ENCODE measurements at places on chromosomes 16 and 17.

DNA sequence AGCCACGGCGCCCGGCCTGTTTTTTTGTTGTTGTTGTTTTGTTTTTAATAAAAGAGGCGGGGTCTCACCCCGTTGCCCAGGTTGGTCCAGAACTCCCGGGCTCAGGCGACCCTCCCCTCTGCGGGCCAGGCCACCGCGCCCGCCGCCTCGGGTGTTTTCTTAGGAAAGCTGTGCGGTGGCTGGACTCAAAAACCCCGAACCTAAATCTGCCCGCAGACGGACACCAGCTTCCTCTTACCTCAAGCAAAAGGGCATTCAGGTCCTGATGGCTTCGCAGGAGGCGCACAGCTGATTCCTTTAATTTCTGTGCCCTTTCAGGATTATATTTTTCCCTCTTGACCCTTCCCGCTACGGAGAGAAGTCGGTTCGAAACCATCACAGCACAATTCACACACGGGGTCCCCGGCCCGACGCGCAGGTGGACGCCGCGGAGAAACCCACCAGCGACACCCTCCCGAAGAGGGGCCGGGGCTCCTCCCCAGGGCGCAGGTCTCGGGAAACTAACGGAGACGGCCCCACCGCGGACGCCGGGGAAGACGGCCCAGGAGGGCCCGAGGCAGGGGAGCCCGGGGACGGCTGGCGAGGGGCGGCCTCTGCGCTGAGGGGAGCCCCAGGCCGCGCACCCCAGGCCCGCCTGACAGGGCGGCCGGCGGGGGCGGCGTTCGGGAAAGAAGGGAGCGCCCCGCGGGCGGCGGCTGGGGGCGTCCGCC is 653 bp downstream of the FANCA start:
- no peak for DNase-seq

DNA sequence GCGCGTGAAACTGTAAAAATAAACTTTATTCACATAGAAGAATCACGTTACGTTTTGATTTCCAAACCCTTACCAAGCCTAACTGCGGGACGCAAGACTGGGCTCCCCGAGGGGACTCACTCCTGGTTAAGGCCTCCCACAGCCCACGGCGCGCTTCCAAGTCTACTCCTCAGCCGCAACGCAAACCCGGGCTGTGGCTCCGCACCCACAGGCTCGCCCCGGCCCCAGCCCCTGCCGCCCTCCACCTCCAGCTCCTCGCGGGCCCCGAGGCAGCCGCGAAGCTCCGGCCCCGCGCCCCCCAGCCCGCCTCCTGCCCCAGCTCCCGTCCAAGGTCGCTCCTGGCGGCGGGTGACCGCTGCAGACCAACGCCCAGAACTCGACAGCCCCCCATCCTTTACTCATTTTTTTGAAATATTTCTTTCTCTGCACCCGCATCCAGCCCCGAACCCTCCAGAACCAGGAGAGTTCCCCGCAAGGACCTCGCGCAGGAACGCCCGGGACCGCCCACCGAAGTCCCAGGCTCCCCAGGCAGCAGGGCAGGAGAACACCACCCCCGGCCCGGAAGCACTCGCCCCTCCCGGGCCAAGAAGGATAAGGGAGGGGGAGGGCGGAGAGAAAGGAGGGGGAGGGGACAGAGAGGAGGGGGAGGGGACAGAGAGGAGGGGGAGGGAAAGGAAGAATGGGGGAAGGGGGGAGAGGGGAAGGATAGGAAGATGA is 912 bp downstream of the USP22 start:
- peak; percentile 52 for DNase-seq

GRCh38 chr16:4055748-4056147 is 60.5 kb downstream of the ADCY9 start:
- DNase-seq: no peak

DNA sequence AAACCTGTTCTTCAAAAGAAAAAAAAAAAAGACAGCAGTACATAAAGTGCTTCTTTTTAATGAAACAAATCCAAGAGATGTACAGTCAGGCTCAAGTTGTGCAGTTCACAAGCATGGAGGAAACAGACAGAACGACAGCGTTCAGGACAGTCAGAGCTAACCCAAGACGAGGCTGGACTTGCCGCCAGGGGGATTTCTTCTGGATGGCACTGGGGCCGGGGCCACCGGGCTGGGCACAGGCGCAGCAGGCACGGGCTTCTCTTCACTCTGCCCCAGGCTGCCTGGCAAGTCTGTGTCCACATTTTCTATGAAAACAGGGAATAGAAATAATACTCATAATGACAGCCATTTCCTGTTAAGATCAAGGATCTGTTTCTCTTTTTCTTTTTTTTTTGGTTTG is 4.4 kb upstream of the NT5C start:
- no peak for DNase-seq

GRCh38 chr16:4514606-4515005 is 24.0 kb downstream of the CDIP1 start:
- no peak for DNase-seq

DNA sequence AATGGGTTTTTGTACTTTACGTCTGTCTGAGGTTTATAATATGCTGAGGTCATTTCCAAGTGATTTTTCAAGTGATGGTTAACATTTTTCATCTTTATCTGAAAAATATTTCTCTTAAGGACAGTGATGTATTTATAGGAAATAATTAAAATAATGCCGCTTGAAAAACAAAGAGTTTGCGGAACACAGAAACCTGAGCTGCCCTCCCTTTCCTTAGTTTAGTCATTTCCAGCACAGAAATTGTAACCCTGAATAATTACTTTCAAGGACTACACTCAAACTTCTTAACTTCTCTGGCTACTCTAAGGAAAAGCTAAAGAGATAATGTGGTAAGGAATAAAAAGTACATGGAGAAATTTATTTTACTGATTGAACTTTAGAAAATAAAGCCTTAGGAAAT is 54.6 kb downstream of the MRTFB start:
- no peak for DNase-seq

GRCh38 chr16:12801511-12802042 is 2.1 kb downstream of the CPPED1 start:
- DNase-seq: no peak

GRCh38 chr17:50666316-50666715 is 31.6 kb downstream of the ABCC3 start:
- no peak for DNase-seq

DNA sequence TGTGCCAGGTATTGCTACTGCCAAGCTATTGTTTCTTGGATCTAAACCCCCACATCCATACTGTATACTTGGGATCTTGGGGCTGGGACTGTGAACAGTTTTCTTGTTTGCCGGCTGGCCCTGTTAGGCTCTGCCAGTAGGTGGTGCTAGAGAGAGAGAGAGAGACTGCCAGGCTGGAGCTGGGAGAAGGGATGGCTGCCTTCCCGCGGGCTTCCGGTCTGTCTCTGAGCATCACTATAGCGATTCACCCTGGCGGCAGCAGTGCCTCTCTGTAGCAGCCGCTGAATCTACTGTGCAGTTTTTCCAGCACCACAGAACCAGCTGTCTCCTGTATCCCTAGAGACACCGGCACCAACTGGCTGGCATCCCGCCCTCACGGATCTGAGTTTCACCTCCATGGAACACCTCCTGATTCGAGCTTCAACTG is 201.2 kb downstream of the UTP18 start:
- DNase-seq: peak; percentile 25

DNA sequence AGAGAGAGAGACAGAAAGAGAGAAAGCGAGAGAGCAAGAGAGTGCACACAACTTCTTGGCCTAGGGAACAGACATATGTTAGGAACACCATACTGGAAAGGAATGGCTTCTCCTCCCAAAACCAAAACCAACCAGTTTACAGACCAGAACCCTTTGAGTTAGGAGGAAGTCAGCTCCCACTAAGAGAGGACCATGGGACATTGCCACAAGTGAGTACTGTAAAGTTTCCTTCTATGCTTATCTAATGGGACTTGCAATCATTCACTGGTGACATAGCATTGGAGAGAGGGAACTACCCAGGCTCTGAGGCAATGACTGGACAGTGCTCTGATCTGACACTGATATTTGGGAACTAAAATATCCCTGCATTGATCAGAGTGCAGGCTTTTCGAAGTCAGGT is 32.4 kb downstream of the TBC1D3B start:
- no peak for DNase-seq

GRCh38 chr17:38864636-38865398 is 5.0 kb upstream of the LASP1 start:
- DNase-seq: no peak

- DNase-seq: no peak
Observed at GRCh38 chr16:60310846-60311445, 1576.8 kb upstream of the GOT2 start.

- DNase-seq: no peak
Observed at GRCh38 chr17:30000001-30000754, 58.7 kb downstream of the EFCAB5 start.

DNA sequence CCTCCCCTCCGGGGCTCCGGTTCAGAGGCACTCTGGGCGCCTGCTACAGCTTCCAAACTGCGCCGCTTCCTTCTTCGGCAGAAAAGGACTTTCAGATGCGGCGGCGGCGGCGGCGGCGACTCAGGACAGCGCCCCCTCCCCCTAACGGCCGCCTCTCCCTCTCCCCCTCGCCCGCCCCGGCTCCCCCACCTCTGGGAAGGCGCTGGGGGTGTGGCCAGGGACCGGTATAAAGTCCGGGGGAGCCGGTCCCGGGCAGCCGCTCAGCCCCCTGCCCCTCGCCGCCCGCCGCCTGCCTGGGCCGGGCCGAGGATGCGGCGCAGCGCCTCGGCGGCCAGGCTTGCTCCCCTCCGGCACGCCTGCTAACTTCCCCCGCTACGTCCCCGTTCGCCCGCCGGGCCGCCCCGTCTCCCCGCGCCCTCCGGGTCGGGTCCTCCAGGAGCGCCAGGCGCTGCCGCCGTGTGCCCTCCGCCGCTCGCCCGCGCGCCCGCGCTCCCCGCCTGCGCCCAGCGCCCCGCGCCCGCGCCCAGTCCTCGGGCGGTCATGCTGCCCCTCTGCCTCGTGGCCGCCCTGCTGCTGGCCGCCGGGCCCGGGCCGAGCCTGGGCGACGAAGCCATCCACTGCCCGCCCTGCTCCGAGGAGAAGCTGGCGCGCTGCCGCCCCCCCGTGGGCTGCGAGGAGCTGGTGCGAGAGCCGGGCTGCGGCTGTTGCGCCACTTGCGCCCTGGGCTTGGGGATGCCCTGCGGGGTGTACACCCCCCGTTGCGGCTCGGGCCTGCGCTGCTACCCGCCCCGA is at the start of gene IGFBP4:
Gene IGFBP4 (plus strand): TSS at position 255 of the 792 bp plus-strand sequence. CDS start 286 bp downstream, at position 541.
- peak; percentile 49 for DNase-seq
